ENCODE measurements at places on chromosomes 4 and X.

DNA sequence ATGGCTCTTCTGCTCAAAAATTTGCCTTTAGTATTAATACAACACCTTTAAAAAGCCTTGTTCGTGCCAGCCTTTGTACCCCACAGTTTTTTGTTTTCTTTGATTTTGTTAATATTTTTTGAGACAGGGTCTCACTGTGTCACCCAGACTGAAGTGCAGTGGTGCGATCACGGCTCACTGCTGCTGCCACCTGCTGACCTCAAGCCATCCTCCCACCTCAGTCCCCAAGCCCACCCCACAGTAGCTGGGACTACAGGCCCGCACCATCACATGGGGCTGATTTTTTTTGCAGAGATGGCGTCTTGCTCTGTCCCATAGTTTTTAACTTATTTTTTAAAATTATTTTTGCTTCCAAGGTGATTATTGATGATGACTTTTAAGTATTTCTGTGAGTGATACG, 134.0 kb downstream of the HTR2C start:
- DNase-seq = peak; percentile 19

DNA sequence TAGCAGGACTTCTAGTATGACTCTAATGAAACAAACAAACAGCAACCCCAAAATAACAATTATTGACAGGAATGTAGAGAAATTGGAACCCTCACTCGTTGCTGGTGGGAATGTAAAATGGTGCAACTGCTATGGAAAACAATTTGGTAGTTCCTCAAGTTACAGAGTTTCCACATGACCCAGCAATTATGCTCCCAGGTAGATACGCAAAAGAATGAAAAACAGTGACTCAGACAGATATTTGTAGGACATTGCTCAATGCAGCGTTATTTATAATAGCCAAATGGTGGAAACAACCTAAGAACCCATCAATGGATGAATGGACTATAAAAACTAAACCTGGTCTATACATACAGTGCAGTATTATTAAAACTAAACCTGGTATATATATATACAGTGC, 646.1 kb upstream of the FRG1 start:
- no peak for DNase-seq

- DNase-seq = no peak
Measured at GRCh38 chrX:31383991-31384390, 312.1 kb upstream of the FTHL17 start.

DNA sequence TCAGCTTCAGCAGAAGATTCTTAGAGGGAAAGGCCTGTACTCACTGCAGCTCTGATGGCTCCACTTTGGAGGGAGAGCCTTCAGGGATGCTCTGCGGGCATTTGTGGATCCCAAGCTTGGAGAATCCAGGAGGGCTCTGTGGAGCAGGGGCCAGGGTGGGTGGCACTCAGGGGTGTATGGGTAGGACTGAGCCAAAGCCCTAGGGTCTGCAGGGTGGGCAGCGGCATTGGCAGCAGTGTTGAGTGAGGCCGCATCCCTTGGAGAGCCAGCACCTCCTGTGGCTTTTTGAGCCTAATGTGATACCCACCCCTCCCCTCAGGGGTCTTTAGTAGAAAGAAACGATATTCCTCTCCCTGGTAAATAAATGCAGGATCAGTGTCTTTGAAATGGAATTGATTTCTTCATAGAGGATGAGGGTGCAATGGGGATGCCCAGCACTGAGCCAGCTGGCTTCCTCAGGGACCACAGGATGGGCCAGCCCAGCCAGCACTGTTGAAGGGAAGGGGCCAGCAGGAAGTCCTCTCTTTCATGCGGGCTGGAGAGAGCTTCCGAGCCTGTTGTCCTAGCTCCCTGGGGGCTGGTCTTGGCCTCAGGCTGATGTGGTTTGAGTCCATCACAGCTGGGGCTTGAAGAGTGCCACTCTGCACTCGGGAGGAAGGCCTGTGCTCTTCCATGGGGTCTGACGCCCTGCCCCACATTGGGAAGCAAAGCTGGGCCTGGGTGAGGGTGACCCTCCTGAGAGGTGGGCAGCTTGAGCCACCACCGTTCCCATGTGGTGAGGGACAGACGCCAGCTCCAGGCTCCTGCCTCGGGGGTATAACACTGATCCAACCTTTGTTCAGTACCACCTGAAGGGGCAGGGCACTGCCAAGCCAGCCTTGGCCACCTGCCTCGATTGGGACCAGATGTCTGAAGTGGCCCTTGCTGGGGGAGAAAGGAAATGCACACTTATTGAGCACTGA, 49.5 kb downstream of the PSAPL1 start:
- DNase-seq = no peak

GRCh38 chr4:183118585-183118984, 19.5 kb downstream of the WWC2 start:
- no peak for DNase-seq
